Skeletal muscle tissue (tissue), 5 donors: ENCODE measurements at places on chromosomes 12 and 14. TPM values are rescaled to one million over a fixed set of nuclear protein-coding genes. Genes with fewer than 3 reads are reported as not detected.

The RASAL1 gene
- total RNA-seq, result not detected

The PSME2 gene
- 58.5 TPM for total RNA-seq

The TAS2R43 gene
- 11.5 TPM for total RNA-seq

The SPTB gene
- total RNA-seq, result 312 TPM
